ENCODE measurements at places on chromosomes 2 and 18.

DNA sequence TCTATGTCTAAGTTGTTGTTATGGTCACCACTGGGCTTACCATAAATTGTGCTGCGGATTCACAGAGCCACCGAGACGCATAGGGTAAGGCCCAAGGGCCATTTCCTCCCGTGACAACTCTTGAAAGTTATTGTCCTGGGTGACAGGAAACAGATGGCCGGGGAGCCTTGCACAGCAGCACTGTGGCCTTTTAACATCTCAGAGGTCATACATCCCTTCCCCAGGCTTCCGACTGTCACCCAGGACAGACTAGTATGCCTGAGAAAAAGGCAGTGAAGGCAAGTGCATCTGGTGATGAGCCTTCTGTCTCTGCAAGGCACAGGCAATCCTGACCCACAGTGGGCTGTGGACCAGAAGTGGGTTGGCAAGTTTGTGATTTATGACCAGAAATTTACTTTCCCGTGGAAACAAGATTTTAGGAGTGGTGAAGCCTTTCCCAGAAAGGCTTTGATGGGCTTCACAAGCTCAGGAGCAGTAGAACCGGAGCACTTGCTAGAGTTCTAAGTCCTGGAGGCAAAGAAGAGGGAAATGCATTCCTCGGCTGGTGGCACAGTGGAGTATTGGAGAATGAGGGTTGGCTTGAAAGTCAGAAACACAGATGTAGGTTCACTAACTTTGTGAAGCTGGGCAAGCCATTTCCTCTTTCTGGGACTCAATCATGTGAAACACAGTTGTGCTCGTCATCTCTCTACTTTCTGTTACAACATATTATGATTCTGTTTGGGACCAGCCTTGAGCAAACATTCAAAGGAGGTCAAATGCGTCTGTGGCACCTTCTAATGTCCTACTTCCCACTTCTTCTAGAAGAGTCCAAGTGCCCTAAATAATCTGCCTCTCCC, 2.0 kb upstream of the CAPN14 start:
- peaks cover 5% of the 10 kb centered on the region for H3K27me3 ChIP-seq
- no peaks in the 10 kb centered on the region for H3K4me1 ChIP-seq
- H3K27ac ChIP-seq, result peak overlapping the region; percentile 45
- no peaks in the 10 kb centered on the region for H3K36me3 ChIP-seq
- H3K4me3 ChIP-seq, result no peak overlapping the region

- H3K4me1 ChIP-seq, result no peaks in the 10 kb centered on the region
- no peaks in the 10 kb centered on the region for H3K27me3 ChIP-seq
- no peak for DNase-seq
Observed at GRCh38 chr2:142515493-142515892, 362.0 kb upstream of the KYNU start.

- no peaks in the 10 kb centered on the region for H3K36me3 ChIP-seq
- no peaks in the 10 kb centered on the region for H3K4me1 ChIP-seq
- H3K27ac ChIP-seq, result no peak overlapping the region
- H3K27me3 ChIP-seq, result no peaks in the 10 kb centered on the region
- no peak for DNase-seq
- H3K4me3 ChIP-seq, result no peak overlapping the region
Observed at GRCh38 chr2:186634701-186635100, 44.8 kb downstream of the ITGAV start.

DNA sequence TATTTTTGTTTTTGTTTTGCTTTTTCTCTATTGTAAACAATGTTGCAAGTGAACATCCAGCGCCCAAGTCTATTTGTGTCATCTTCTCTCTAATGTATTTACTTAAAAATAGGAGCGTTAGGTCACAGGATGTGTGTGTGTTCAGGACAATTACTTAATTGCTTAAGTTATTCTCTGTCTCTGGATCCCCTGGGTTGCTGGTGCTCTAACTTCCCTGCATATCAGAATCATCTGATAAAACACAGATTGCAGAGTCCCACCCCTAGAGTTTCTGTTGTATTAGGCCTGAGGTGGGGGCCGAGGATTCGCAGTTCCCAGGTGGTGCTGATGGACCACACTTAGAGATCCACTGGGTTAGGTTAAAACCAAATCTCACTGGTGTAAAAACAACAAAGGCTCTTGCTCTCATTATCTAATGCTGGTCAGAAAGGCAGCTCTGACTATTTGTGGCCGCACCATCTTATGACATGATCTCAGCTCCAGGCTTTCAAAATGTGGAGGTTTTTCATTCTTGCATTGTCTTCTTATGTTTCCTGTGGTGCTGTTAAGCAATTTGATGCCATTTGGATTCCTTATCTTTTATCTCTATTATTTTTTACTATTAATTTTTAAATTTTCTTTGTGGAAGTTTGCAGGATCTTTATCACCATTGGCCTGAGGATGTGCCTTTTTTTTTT, 87.7 kb downstream of the CLIP4 start:
- no peak overlapping the region for H3K27ac ChIP-seq
- no peak overlapping the region for H3K4me3 ChIP-seq
- no peak for DNase-seq
- H3K27me3 ChIP-seq, result no peaks in the 10 kb centered on the region
- no peaks in the 10 kb centered on the region for H3K4me1 ChIP-seq

DNA sequence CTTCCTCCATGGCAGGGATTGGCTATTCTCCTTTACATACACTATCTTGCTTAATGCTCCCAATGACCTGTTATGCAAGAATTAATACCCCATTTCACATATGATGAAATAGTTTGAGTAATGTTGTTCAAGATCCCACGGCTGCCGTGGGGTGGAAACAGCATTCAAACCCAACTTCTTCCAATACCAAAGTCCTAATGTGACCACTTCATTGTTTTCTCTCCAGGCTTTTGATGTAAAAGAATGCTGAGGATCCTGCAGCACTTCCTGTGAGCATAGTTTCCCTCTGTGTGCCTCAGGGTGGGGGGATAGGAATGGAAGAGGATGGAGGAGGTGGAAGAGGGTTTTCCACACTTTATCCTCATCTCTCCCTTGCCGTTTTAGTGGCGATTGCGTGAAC, 199.4 kb downstream of the IRS1 start:
- H3K27ac ChIP-seq, result no peak overlapping the region
- H3K27me3 ChIP-seq, result no peaks in the 10 kb centered on the region
- no peak for DNase-seq
- no peaks in the 10 kb centered on the region for H3K4me1 ChIP-seq
- H3K36me3 ChIP-seq, result no peaks in the 10 kb centered on the region

- H3K36me3 ChIP-seq, result no peaks in the 10 kb centered on the region
- H3K4me3 ChIP-seq, result no peak overlapping the region
- DNase-seq, result no peak
- no peak overlapping the region for H3K27ac ChIP-seq
Observed at GRCh38 chr2:221442128-221442527, 130.0 kb downstream of the EPHA4 start.
